Activated CD8-positive, alpha-beta memory T cell treated with anti-CD3 and anti-CD28 coated beads for 4 hours (primary cell): ENCODE measurements at places on chromosomes 5 and 9.

- no peak for DNase-seq
Measured at GRCh38 chr5:92518318-92518904, 1062.6 kb downstream of the NR2F1-AS1 start.

DNA sequence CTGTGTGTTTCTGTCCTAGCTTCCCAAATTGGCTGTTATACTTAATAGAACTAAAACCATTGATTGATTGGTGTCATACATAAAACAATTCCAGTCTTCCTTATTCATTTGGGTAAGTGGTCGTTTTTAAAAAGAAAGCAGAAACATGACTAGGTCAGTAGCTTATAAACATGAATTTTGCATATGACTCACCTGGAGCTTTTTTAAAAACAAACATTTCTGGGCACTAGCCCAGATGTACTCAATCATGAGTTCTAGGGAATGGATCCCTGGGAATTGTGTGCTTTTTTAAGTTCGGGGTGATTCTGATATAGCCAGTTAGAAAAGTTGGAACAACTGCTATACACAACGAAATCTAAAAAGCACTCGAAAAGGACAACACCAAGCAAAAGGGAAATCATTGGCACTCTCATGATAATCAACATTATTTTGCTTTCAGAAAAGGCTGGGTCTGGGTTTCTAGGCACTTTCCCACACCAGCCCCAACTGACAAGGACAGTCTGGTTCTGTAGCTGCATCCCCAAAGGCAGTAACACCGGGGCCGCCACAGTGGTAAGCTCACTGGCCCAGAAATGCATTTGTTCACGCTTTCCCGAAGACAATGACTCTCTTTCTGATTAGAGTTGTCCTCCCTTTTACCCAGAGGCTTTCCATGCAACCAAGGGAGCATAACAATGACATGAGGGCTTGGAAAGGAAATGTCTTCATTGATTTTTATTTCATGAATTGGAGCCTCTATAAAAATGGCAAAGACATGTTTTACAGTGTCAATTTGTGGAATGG lies 664.9 kb upstream of the WWC1 start:
- no peak for DNase-seq

DNA sequence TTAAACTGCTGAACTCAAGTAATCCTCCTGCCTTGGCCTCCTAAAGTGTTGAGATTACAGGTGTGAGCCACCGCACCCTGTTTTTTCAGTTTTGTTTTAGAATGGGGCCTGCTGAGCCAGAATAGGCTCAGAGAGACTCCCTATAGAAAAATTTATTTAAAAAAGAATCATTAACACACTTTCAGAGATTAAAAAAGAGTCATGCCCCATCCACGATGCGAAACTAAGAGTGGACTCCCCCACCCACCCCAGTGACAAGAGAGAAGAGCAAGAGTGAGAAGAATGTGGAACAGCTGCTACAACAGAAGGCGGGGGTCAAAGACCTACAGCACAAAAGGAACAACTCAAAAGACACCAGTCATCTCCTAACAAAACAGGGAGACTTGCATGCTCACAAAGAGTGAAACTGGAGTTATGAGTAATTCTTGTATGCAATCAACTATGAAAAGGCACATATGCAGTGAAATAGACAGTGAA lies 47.2 kb downstream of the GLDC start:
- DNase-seq, result no peak

DNA sequence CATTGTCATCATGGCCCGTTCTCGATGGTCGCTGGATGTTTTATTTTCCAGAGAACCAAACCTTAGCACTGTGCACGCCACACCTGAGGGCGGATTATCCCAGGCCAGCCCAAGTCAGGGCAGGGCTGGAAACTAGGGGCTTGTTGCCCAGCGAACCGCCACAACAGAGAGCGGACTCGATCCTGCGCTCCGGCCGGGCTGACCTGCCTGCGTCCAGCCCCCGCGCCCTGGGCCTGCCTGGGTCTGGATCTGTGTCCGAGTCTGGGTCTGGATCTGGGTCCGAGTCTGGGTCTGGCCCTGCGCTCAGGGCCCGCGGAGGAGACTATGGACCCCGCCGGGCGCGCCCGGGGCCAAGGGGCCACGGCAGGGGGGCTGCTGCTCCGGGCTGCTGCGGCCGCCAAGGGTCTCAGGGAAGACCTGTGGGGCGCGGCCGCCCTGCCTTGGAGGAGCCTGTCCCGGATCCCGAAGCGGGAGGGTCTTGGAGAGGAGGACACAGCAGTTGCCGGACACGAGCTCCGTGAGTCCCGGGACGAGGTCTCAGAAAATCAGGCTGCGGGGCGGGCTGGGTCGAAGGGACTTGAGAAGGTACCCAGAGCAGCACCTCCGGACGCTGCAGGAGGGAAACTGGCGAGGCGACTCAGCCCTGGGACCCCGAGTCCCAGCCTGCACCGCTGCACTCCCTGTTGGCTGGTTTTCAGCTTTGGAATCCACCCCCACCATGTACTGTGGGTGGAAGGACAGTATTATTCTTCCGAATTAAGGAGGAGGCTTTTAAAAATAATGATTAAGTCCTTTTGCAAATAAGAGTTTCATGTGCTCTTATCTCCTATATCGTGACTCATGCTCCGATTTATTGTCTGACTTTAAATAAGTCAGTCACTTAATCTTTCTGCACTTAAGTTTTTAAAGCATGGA lies at the start of gene ANKDD1B:
Gene ANKDD1B (plus strand): TSS at position 143 of the 915 bp plus-strand sequence. CDS start 182 bp downstream, at position 325.
- no peak for DNase-seq

GRCh38 chr9:124449381-124450151 lies 685 bp upstream of the ADGRD2 start:
- DNase-seq, result no peak

- DNase-seq, result no peak
Measured at GRCh38 chr9:107478805-107479204, 10.8 kb downstream of the KLF4 start.

- no peak for DNase-seq
Measured at GRCh38 chr5:91027405-91028139, 355.5 kb downstream of the ARRDC3 start.

DNA sequence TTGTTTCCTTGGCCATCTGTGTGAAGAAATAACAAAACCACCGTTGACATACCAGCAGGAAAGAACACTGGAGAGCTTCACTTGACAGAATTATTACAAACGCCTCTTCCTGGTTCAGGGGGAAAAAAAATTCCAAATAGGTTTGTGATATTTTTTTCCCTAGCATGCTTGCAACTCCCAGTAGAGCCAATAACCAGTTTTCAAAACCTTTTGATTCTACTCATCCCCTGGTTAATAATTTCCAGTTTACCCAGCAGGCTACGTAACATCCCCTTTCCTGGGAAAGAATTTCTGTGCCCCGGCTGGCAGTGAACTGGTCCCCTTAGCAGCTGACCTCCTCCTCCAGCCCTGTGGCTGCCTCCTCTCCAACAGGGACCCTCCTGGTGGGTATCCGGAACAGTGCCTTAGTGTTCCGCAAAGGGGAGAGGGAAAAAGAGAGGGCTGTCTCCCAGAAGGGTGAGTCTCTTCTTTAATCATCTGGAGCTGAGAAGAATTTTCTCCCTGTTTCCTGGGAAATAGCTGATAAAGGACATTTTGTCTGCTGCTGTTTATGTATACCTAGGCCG lies 72.8 kb upstream of the BOD1 start:
- DNase-seq, result no peak

DNA sequence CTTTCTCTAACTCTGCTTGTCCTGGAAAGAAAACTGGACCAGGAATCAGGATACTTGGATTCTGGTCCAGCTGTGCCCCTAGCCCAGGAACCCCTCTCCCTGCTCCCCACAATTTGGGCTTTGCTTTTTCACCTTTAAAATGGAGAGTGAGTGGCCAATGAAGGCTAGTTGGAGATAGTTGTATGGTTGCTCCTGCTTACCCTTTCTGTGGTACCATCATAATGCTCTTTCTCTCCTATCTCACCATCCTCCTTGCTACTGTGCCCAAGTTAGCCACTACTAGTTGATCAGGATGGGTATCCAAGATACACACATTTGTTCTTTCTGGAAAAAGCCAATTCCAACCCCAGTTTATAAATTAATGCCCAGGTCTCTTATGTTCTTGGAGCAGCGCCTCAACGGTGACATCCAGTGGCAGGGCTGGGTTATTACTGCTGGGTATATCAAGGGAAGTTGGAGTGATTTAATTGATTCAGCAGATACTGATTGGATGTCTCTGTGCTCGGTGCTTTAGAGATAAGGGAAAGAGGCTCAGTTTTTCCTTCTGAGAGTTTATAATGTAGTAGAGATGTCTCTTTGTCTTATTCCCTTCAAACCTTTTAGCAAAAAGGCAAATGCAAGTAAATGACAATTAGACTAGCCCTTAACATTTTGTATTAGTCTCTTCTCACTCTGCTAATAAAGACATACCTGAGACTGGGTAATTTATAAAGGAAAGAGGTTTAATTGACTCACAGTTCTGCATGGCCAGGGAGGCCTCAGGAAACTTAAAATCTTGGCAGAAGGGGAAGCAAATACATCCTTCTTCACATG lies 38.5 kb downstream of the FAXDC2 start:
- peak; percentile 16 for DNase-seq

DNA sequence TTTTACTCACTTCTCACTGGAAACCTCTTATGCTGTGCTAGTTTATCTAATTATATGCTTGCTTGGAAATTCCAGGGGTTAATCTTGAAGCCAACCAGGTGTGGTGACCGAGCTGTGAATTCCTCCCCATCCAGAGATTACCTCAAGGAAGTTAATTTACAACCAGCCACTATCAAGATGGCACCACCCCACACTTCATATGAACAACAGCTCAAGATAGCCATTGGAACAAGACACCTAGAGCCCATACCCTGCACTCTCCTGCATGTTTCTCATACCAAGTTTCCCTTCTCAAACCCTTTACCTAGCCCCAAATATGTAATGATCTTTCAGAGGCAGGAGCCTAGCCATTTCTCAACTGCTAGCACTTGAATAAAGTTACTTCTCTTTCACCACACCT lies 2156.9 kb upstream of the C9orf72 start:
- DNase-seq, result no peak

- DNase-seq, result no peak
Measured at GRCh38 chr5:172648013-172648381, 6.9 kb downstream of the NEURL1B start.

GRCh38 chr5:55680353-55680752 lies 31.8 kb downstream of the SLC38A9 start:
- no peak for DNase-seq

- no peak for DNase-seq
Measured at GRCh38 chr5:40651201-40651600, 28.5 kb upstream of the PTGER4 start.

DNA sequence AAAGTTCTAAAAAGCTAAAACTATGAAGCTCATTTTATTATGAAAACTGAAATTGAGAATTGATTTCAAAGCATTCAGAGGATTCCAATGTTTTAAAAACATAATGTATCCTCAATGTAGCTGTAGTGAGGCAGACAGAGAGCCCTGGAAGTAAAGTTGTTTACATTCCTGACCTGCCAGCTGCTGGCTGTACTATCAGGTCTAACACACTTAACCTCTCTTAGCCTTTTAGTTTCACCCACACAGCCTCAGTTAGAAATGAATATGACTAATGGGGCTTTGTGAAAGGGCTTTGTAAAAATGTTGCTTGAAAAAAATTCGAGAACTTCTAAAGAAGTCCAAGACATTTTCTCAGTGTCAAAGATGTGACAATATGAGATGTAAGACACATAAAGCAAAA lies 122.6 kb downstream of the FBXL17 start:
- DNase-seq, result no peak
